ENCODE measurements at places on chromosomes 7 and 10. TPM values are rescaled to one million over a fixed set of nuclear protein-coding genes. Genes with fewer than 3 reads are reported as not detected.

DNA sequence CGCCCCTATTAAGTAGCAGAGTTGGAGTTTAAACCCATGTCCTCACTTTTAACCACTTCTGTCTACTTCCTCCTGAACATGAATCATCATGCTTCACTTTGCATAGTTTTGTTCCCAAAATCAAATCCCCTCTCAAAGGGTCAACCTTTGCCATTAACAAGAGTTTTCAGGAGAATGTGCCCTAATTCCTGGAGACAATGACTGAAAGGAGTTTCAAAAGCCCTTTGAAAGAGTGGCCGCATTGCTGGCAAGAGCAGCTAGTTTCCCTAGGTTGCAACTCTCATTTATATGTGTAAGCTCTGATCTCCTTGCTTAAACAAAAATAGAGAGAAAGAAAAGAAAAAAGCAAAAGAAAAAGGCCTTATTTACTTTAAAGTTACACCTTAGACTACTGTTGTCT is 9.2 kb downstream of the LGI1 start:
- no peak for DNase-seq

DNA sequence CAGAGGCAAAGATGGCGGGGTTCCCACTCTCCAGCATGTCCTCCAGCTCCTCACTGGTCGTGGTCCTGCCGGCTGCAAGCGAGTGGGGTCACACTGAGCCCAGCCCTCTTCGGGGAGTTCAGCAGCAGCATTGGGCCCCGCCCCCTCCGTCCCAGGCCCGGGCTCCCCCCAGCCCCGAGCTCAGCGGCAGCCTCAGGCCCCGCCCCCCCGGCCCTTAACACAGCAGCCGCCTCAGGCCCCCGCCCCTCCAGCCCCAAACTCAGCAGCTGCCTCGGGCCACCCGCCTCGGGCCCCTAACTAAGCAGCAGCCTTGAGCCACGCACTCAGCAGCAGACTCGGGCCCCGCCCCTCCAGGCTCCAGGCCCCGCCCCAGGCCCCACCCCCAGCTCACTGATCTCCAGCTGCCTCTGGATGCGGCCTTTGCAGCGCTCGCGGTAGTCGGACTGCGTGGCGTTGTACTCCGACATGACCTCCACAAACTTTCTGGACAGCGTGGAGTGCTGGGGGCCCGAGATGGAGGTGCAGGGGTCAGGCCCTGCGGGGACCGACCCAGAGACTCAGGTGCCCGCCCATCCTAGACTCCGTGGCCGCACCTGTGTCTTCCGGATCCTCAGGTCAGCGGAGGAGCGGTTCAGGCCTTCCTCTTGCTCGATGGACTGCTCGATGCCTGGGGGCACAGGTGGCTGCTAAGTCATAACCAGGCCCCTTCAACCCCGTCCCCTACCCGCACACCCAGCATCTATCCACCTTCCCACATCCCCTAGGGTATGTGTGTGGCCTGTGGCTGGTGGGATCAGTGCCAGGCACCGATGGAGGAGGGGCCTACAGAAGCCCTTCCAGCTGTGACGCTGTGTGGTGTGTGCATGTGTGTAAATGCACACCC is 15.5 kb downstream of the STX1A start:
- peak; percentile 81 for DNase-seq

- DNase-seq: no peak
These were observed 117.6 kb downstream of the DNAJC1 start for GRCh38 chr10:21885940-21886339.

GRCh38 chr10:24824536-24824935 is 100.8 kb upstream of the ARHGAP21 start:
- DNase-seq: no peak

IL6 gene
- polyA plus RNA-seq: 0.27 TPM

Measured in H1 (cell line).